ENCODE measurements at places on chromosomes 5 and 9. TPM values are rescaled to one million over a fixed set of nuclear protein-coding genes. Genes with fewer than 3 reads are reported as not detected.

ZNF454 gene
- total RNA-seq, result 2.8 TPM

- H3K36me3 ChIP-seq, result no peaks in the 10 kb centered on the region
- DNase-seq, result no peak
- no peaks in the 10 kb centered on the region for H3K27me3 ChIP-seq
- no peak overlapping the region for H3K4me3 ChIP-seq
- H3K27ac ChIP-seq, result no peak overlapping the region
Observed at GRCh38 chr9:101442318-101442717, 6.7 kb upstream of the ALDOB start.

PTGES gene
- 8.9 TPM for total RNA-seq

DNA sequence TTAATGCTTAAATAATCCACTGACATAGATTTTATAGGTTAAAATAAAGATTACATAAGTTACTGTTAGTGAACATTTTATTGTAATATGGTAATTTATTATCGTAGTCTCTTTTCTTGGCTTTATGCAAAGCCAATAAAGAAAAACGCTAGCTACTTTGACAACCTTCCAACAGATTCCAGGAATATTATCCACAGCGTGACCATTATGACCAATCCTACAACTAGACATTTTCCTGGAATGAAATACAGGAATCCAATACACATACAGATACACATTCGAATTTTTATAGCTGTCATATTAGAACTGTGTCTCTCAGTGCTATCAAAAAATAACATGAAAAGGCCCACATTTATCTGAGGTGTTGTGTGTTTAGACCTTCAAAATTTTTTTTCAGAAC is 13.1 kb downstream of the RPS23 start:
- no peak for DNase-seq
- H3K36me3 ChIP-seq, result no peaks in the 10 kb centered on the region

SPATA24 gene
- not detected for total RNA-seq

- no peaks in the 10 kb centered on the region for H3K4me1 ChIP-seq
- no peak overlapping the region for H3K27ac ChIP-seq
- no peaks in the 10 kb centered on the region for H3K36me3 ChIP-seq
- H3K4me3 ChIP-seq, result no peak overlapping the region
- H3K27me3 ChIP-seq, result no peaks in the 10 kb centered on the region
- DNase-seq, result no peak
Observed at GRCh38 chr9:20326516-20326915, 295.8 kb downstream of the MLLT3 start.

DNA sequence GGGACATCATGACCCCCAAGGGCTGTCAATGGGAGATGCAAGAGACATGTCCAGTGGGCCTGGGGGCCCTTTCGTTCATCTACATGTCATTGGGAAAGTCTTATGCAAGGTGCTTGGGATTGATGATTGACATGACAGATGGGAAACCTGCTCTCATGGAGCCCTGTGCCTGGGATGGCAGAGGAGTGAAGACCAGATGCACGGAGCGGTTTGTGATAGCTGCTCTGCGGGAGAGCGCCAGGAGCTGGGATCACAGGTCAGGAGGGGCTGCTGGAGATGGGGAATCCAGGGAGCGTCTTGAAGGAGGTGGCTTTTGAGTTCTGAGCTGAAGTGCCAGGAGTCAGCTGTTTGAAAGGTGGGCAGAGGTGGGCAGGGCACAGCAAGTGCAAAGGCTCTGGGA is 104.3 kb downstream of the FGF18 start:
- H3K27me3 ChIP-seq, result no peaks in the 10 kb centered on the region
- no peaks in the 10 kb centered on the region for H3K36me3 ChIP-seq
- no peak overlapping the region for H3K4me3 ChIP-seq
- peak overlapping the region; percentile 50 for H3K27ac ChIP-seq
- H3K4me1 ChIP-seq, result peaks cover 10% of the 10 kb centered on the region
- no peak for DNase-seq

IFNA13 gene
- total RNA-seq, result not detected

DNA sequence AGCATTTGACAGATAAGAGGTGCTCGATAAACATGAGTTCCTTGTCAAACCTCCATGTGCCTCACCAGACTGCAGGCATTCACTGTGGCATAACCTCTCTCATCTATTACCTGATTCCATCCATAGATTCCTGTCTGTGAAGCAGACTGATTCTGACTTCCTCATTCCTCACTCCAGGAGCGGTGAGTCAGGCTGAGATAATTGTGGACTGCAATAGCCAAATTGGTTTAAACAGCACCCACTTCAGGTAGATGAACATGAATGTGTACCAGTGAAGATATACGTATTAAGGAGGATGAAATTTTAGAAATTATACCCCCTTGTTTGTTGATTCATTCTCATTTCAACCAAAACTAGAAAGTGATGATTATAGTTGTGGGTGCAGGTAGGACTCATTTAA is 391.2 kb downstream of the HINT1 start:
- no peaks in the 10 kb centered on the region for H3K36me3 ChIP-seq
- DNase-seq, result no peak
- no peaks in the 10 kb centered on the region for H3K4me1 ChIP-seq
- H3K27me3 ChIP-seq, result no peaks in the 10 kb centered on the region

Data from ascending aorta (tissue), 2 donors.